Astrocyte (in vitro differentiated cells and primary cell): ENCODE measurements at places on chromosomes 16 and 17.

- no peak for DNase-seq
Measured at GRCh38 chr17:37299257-37299980, 76.4 kb upstream of the C17orf78 start.

DNA sequence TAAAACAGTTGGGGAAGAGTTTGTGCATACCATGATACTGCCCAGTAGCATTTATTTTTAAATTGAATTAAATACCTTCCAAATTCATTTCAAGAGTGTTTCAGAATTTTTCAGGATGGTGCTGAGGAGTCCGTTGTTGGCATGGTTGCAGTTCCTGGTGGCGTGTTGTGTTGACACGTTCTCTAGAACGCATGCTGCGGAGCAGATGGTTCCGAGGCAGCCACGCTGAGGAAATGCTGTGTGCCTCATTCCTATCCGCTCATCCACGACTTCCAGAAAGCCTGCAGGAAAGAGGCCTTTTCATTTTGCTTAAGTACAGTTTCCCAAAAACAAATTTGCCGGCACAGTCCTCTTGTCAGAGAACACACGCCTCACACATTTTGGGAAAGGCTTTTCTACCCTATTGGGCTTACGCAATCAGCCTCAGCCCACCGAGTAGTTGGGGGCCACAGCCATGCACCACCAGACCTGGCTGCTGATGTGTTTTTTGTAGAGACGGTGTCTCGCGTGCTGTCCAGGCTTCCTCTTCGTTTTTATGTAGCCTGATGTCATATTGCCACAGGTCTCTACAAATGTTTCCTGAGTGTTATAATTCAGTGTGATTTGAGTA is 32.1 kb upstream of the IL17C start:
- DNase-seq, result no peak

GRCh38 chr17:41773190-41773588 is 13.3 kb downstream of the JUP start:
- DNase-seq, result peak; percentile 86

GRCh38 chr17:10041916-10042588 is 137.0 kb upstream of the RCVRN start:
- DNase-seq, result no peak

DNA sequence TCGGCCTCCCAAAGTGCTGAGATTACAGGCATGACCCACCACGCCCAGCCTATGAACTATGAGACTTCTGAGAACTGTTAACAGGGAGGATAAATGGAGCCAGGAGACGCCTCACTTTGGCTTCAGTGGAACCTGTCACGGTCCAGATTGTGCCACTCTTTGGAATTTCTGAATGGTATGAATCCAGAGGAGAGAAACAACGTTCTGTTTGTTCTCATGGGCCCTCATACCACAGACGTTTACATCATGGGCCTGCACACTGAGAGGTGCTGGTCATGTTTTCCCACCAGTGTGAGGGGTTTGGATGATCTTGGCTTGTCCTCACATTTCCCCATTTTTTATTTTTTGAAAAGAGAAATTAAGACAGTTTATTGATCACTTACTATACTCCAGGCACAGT is 90.3 kb downstream of the YPEL2 start:
- no peak for DNase-seq
